ENCODE measurements at places on chromosomes 2 and 18.

- DNase-seq: peak; percentile 63
Measured at GRCh38 chr2:74944987-74945787, 13.3 kb upstream of the POLE4 start.

DNA sequence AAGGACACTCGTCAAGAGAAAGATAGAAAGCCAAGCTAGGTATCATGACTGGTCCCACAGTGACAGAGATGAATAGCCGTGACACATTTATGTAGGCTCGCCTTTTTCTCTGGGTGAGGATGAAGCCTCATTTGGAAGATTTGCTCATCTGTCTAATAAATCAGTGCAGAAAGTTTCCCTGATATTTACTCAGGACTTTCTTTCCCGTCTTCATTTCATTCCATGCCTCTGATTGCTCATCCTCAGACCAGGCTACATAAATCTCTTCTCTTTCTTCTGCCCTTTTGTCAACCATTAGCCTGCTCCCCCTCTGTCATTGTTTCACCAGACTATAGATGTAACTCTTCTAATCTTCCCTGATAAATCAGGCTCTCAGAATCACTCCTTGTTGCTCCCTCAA is 361.8 kb upstream of the MEIS1 start:
- no peak for DNase-seq

DNA sequence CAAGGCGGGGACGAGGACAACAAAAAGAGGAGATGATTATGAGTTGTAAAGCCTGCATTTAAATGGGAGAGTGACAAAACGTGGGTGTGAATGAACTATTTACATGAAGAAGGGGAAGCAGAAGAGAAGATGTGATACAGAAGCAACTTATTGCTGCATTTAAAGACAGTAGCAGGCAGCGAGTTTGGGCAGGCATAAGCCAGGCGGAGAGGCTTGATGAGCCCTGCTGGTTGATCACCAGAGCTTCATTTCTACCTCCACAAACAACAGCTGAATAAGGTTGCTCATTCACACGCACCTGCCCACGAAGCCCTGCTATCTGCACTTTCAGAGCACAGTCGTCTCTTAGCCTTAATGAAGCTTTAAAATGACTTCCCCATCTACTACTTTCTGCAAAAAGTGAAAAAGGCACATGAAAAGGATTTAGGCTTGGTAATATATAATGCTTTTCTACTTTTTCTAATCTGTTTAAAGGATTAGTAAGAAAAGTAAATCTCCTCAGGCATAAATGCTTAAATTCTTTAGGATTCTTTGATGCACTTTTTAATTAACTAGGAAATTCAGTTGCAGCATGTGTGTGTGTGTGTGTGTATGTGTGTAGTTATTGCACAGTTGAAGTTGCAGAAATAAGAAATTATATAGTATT is 3.1 kb downstream of the SLC38A11 start:
- DNase-seq: no peak

DNA sequence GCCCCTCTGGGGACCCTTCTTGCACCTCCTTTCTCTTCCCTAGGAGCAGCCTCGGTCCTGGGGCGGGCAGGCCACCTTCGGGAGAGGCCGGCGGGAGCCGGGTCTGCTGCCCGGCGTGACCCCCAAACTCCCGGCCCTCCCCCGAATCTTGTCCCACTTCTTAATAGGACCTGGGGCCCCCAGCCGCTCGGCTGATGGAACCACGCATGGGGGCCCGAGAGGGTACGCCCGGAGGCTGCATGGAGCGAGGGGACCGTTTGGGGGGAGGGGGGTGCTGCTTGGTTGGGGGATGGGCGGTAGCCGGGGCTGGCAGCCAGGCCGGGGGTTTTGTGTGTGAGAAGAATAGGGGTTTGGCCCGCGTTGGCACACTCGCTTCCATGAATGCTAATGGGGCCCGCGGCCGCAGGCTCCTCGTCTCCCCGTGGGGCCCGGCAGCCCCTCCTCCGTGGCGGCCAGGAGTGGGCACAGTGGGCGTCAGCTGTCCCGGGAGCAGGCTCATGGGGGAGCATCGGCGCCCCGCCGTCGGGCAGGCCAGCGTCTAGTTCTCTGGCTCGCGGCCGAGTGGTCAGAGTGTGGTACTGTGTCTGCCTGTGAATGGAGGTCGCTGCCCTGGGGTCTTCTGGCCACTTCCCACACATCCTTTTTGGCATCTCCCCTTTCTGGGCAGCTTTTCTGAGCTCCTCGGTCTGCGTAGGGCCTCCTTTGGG is 1.0 kb downstream of the GAREM2 start:
- no peak for DNase-seq

DNA sequence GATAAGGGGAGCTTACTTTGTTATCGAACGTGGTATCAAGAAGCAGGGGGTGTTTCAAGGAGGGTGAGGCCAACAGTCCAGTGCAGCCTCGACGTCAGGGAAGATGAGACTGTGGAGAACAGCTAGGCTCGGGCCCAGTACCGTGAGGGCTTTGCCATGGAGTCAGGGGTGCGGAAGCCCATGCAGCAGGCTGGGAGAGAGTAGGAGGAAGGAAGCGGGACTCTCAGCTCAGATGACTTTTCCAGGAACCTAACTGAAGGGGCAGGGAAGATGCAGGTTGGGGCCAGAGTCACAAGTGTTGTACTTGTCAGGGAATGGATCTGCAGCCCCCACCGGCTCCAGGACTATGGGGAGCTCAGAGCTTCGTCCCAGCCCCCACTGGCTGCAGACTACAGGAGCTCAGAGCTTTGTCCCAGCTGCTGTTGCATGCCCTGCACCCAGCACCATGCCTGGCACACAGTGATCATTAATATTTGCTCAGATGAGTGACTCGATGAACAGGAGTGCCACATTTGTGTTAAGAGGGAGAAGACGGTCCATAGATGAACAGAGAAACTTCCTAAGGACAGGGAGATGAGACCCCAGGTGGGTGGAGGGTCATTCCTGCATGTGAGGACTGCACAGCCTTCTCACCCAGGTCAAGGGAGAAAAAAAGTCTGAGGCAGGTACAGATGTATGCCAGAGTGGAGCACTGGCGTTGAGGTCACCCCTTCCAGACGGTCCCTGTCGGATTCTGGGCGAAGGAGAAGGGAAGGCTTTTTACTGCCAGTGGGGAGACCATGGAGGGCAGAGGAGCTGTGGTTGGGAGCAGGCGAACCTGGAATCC is 36.4 kb downstream of the PTGR3 start:
- DNase-seq: no peak

GRCh38 chr2:7071916-7072556 is 154.8 kb downstream of the RNF144A start:
- DNase-seq: no peak

DNA sequence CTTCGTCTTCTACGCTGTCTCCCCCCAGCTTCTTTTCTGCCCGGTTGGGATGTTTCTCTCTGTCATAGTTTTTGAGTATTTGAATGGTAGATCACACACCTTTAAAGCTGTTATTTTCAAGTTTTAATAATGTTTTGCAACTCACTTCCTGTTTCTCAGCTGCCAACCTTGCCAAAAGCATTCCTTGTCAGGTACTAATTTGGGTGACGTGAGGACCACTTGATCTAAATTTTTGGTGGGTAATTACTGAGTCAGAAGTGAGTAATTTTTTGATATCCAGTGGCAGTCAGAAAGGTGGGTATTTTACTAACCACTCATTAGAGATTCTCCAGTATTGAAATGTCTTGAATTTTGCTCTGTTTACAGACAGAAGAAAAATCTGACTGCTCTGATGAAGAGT is 852.4 kb upstream of the FANCL start:
- DNase-seq: no peak

DNA sequence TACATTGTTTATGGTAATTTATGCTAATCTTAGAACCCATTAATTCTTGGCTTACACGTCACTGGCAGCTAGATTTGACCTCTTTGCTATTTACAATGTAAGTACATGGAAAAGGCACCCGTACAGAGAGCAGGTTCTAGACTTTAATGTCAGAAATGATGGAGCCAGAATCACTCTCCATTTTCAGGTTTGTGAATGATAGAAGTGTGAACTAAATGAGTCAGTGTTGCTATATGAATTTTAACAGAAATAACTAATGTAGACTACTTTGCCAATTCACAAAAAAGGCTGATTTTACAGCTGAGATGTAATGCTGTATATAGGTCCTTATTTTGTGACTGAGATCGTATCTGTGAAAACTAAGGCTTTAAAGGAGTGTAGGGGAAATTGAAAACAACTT is 214.6 kb downstream of the LDLRAD4 start:
- no peak for DNase-seq

GRCh38 chr2:47654790-47655562 is 128.0 kb upstream of the MSH6 start:
- peak; percentile 80 for DNase-seq

- DNase-seq: no peak
Measured at GRCh38 chr2:10179422-10179821, 56.9 kb downstream of the RRM2 start.

DNA sequence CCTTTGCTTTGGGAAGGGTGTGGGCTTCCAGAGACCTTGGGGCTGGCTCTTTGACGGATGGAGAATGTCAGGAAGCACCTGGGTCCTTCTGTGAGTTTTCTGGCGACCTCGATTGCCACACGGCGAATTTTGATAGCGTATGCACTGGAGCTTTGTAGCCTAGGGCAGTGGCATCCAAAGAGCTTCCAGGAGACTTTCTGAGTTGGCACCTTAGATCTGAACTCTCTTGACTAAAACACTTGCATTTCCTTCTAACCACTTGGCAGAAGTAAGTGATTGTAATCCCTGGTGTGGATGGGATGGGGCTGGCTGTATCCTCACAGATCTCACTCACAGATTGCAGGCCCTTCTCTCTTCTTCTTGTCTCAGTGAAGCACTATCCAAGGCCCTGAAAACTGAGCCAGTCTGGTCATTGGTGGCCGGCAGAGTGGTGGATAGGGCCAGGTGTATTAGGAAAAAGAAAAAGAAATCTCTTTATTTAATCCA is 7.8 kb downstream of the RNF144A start:
- DNase-seq: no peak

DNA sequence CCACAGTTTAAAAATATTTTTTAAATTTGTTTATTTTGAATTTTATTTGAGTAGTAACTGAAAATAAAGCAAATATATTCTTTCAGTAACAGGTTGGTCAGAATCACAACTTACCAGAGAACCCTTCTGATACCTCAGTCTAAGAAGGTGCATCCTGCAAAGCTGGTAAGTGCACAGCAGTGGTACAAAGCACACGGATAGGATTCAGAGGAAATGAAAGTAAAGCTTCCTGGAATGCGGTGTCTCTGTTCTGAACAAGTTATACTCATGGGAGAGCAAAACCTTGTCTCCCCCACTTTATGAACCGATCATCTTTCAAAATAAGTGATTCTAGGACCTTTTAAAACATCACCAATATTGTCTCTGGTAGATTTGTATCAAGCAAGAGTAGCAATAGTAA is 398.3 kb downstream of the TMX3 start:
- peak; percentile 81 for DNase-seq

DNA sequence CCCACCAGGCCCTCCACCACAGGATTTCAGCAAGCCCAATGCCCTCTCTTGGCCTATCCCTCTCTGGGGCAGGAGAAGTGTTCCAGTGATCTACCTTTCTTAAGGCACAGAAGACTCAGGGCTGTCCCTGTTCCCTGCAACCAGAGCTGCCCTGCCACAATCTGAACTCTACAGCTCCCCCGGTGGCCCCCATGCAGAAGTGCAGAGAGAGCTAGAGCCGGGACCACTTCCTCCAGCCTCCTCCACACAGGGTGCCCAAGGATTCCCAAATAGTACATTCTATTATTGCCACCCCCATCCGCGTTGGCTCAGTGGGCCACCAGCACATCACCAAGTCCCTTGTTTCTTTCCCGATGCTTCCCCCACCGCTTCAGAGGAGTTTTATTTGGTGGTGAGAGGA is 114.8 kb upstream of the PTPRM start:
- DNase-seq: peak; percentile 29

DNA sequence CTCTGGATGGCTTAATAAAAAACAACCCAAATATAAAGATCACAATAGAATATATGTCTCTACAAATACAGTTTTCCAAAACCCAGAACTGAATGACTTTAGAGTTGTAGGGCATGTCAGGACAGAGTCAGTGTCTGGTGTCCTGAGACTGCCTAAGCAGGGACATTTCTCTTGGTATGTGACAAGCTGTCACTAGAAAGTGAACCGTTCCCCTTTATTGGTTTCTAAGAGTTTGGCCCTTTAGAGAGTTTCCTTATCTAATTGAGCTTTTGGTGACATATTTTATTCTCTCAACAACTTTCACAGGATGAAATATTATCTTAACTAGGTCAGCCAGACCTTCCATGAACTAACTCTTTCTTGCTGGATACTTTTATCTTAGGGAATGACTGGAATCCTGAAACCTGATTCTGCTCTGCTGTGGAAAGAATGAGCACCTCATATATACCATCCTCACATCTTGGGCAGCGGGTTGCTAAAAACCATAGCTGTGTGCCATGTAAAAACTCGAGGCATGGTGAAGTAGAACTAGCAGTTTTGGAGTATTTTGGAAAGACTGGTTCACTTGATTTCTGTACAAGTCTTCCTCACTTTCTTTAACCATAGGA is 54.8 kb downstream of the CAVIN2 start:
- no peak for DNase-seq

GRCh38 chr2:10222-10875 is 36.0 kb downstream of the FAM110C start:
- DNase-seq: no peak

GRCh38 chr18:63888470-63889190 is 1.1 kb downstream of the SERPINB2 start:
- DNase-seq: peak; percentile 45

- peak; percentile 96 for DNase-seq
Measured at GRCh38 chr2:75523313-75524275, 37.1 kb downstream of the EVA1A start.

- no peak for DNase-seq
Measured at GRCh38 chr2:28927469-28927868, 33.0 kb downstream of the WDR43 start.

DNA sequence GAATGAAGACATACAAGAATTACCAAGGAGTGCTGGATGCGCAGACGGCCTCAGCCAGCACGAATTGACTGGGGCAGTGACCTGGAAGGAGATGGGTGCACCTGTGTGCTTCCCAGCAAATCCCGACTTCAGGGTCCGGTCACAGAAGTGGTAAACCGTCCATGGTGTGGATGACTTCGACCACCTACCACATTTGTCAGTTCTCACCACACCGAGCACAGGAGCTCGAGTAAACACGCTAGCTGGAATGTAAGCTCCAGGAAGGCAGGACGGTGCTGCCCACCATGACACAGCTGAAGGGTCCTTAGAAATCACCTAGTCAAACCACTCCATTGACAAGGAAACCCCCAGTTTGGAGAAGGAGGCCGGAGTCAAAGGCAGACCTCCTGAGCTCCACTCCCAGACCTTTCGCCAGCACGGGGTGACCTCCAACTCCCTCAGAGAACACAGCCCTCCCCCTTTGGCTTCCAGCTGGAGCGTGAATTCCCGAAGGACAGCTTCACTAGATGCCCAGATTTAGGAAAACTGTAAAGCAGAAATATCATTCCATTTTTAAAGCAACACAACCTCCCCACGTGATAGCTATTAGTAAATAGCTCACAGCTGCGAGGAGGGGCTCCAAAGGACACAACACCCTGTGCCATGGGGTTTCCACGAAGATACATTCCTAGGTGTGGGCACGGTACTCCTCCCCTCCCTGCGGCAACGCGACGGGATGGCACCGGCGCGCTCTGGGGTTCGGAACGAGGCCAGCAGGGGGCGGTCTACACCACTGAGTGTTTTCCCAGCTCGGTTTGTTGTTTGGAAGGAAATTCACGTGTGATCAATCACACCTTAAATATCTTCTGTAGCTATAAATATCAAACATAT is 34.1 kb upstream of the GNAL start:
- DNase-seq: peak; percentile 20

- peak; percentile 56 for DNase-seq
Measured at GRCh38 chr2:63189026-63189425, 138.4 kb downstream of the OTX1 start.

- peak; percentile 81 for DNase-seq
Measured at GRCh38 chr2:216519154-216519762, 20.6 kb downstream of the RPL37A start.

GRCh38 chr2:74597410-74597809 is 42.9 kb downstream of the DOK1 start:
- DNase-seq: no peak
